ENCODE measurements at places on chromosomes 3 and 15.

GRCh38 chr3:159751752-159752151, 236.9 kb upstream of the IL12A start:
- DNase-seq = no peak

GRCh38 chr3:126113733-126114442, 30.0 kb upstream of the SLC41A3 start:
- DNase-seq = no peak

DNA sequence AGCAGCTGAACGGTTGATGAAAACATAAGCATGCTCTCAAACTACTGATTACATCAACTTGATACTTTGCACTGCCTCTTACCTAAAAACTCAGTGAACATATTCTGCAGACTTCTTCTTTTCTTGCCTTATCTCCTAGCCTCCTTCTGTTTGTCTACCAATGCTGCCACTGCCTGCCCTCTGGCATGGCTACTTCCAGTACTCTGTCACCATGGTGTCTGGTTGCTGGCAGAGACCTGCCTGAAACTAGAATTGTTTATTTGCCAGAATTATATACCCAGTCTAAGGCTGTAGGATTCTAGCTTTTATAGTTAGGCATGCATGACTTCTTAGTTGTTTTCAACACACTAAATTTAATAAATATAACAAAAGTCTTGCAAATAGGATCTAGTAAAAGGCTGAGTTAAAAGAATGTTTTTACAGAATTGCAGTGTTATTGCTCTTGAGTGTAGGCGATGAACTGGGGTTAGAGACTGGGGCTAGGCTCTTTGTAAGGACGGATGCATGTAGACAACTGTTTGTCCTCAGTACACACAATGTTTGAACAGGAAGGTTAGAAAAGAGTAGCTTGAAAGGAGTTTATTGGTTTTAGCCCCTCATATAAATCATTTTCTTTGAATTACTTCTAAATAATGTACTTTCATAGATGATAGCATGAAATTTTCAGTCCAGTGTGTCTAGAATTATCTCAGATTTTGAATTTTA, 116.3 kb downstream of the KCNAB1 start:
- no peak for DNase-seq

- DNase-seq = peak; percentile 52
Observed at GRCh38 chr3:187935623-187936156, 190.4 kb upstream of the BCL6 start.

DNA sequence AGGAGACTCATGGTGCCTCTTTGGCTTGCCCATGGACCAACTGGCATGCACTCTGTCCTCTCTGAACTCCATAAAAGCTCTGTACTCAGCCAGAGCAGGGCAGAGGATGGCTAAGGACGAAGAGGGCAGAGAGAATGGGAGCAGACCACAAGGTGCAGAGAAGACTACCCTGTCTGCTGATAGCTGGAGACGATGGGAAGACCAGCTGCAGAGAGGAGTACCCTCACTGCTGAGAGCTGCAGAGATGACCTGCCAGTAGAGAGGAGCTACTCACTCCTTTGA, 65.0 kb downstream of the THBS1 start:
- no peak for DNase-seq
